CD4-positive, alpha-beta T cell treated with Interleukin-1 beta for 1 hour (primary cell): ENCODE measurements at places on chromosomes 16 and 17.
A peak's percentile ranks its signal among the peaks of the same experiment; 100 is the strongest.

DNA sequence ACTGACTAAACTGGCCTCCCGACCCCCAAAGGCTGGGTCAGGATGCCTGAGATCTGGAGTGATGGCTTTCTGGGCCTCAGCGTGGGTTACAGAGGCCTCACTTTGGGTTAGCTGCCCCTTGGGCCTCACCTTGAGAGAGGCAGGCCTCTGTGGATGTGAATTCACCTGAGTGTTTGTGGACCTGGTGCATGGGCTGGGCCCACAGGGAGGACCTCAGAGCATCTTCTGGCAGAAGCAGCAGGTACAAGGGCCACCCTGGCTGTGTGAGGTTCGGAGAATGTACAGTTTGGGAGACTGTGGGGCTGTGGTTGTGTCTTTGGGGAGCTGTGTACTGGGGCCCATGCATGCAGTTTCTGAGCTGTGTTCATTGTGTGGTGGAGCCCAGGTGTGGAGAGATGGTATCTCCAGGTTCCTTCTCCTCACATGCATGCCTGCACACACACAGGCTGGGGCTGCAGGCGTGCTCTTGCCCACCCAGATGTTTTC, 18.3 kb downstream of the RARA start:
- DNase-seq = no peak

- DNase-seq = no peak
Observed at GRCh38 chr17:4587195-4587594, 2.9 kb downstream of the SMTNL2 start.

DNA sequence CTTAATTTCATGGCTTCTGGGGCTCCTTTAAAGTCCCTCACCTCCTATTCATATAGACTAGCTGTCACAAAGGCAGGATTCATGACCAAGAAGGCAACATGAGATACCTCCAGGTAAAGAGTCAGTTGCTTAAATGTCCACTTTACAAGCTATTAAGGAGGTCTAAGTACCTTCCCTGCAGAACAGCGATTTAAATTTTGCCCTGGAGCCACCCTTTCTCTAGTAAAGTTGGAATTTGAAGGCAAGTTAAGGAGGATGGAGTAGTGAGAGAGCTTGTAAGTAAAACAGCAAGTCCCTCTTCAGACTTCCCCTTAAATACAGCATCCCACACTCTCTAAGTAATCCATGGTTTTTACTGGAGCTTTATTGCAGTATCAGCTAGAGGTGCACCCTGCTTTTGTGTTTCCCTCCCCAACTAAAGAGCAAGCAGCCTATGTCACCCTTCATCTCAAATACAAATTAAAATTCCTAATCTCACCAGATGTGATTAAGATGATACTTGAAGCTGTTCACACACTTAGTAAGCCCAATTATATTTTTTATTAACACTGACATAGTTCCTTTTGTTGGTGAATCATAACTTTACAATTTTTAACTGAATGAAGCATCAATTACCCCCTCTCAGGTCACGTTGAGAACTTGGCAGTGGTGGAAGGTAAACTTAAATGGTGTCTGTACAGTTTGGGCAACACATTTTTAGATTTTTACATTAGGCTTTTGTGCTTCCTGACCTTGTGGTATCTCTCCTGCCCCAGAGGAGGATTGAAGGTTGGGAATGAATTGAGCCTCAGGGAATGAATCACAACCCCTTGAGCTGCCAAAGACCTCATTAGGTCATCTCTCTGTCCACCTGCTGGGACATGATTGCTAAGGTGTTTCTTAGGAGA, 108.9 kb downstream of the TANGO6 start:
- DNase-seq = no peak

DNA sequence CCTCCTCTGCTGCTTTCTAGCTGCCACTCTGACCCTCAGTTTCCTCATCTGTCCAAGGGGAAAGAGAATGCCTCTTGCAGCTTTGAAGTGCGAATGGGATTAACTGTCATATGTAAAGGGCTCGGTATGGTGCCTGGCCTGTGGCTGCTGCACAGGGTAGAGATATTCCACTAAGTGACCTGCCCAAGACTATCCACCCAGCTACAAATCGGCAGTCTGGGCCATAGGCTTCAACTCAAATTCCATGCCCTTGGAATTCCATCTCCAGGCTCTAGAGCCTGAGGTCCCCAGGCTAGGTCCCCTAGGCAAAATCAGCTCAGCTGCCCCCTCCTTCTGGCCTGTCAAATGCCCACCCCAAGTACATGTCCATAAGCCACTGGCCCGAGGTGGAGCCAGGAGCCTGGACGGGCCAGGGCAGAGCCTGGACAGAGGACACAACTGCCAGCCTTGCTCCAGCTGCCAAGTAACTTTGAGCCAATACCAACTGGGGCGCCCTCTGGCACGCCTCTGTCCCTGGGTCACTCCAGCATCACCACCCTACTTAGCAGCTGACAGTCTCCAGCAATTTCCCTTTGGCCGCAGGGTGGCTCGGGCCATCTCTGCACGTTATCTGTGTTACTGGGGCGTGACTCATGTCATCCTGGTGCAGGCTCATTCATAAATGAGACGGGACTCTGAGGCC, 57.2 kb downstream of the SDK2 start:
- DNase-seq = no peak

DNA sequence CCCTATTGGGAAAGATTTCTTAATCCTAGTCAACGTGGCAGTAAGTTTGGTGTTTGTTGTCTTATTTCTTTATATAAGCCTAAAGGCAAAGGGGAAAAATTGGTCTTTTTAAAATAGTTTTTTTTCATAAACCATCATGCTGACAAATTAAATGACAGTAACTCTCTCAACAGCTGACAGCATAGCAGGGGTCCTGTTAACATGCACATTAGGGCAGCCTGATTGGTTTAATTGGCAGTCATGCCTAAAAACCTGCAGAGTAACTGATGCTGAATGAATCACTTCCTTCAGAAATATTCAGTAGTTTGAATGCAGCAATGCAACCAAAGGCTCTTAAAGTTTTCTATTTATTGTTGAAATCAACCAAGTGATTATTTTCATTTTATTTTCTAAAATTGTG, 85.4 kb downstream of the ITFG1 start:
- no peak for DNase-seq

- no peak for DNase-seq
Observed at GRCh38 chr17:27798376-27798775, 2.0 kb downstream of the NOS2 start.

DNA sequence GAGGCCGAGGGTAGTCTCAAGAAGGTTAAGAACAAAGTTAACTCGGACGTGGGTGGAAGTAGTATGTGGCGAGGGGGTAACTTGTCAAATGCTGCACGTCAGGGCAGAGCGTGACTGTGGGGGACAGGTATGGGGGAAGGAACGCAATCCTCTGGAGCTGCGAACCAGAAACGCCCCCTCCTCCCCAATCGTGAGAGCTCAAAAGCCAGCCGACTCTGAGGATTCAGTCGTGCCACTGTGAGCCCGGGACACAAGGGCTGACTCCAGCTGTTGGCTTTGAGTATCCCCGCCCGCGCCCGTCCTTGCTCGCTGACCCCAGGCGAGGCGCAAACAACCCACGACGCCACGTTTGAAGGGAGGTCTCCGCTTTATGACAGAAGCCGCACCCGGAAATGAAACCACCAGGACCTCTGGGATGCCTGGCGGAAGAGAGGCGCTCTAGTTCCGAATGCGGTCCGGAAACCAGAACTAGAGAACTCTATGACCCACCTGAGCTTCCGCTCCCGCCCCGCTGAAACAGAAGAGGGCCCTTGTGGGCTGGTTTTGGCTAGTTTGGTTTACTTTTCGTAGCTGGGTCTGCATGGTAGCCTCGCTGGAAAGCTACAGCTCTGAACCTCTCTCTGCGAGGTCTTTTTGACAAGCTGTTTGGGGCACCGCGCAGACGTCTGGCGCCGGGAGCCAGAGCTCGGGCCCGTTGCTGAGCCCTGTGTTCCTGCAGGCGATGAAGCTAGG, at the start of gene PEX12:
TSS of gene PEX12 (minus strand) at position 375 of the 732 bp plus-strand sequence. CDS start 550 bp downstream, outside the sequence.
- DNase-seq = peak; percentile 91

GRCh38 chr16:76531236-76531635, 254.0 kb downstream of the CNTNAP4 start:
- DNase-seq = no peak

GRCh38 chr16:22789281-22789945, 24.5 kb upstream of the HS3ST2 start:
- DNase-seq = no peak

DNA sequence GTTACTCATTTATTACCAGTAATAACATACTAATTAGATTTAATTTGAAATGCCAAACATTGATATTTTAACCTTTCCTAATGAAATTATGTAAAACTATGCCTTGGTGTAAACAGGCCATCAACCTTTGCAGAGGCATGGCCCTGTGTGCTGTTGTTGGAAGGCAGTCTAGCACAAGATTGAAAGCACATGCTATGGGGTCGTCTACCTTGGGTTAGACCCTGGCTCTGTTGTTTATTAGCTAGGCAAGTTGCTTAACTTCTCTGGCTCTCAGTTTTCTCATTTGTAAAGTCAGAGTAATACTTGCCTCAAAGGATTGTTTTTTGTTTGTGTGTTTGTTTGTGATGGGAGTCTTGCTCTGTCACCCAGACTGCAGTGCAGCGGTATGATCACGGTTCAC, 9.4 kb upstream of the CDR2 start:
- DNase-seq = no peak

GRCh38 chr17:74339537-74340195, 13.6 kb downstream of the KIF19 start:
- no peak for DNase-seq

DNA sequence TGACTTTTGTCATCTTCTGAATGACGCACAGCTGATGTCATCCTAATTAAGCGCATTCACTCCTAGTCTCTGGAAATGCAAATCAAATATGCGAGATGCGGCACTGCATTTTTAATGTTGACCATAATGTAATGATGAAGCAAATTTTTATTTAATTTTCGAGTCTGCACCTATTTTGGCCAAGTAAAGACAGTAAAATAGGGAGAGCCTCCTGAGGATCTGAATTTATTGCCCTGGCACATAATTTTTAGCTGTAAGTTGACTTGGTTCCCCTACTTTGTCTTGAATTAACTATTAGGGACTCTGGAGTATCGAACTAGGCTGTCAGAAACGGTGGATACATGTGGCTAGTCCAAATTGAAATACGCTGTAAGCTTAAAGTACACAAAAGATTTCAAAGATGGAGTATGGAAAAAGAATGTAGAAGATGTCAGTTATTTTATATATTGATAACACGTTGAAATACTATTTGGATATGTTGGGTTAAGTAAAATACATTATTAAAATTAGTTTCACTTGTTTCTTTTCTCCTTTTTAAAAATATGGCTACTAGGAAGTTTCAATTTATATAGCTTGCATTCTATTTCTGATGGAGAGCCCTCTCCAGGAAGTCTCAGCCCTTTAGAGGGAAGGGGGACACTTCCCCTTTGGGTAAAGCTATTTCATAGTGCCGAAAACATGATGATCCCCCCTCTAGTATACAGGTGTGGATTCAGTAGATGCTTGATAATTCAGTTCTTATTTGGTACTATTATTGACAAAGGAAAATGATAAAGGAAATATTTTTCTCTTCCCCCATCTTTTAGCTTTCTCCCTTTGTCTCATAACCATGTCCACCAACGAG, 991 bp downstream of the KPNA2 start:
- no peak for DNase-seq

DNA sequence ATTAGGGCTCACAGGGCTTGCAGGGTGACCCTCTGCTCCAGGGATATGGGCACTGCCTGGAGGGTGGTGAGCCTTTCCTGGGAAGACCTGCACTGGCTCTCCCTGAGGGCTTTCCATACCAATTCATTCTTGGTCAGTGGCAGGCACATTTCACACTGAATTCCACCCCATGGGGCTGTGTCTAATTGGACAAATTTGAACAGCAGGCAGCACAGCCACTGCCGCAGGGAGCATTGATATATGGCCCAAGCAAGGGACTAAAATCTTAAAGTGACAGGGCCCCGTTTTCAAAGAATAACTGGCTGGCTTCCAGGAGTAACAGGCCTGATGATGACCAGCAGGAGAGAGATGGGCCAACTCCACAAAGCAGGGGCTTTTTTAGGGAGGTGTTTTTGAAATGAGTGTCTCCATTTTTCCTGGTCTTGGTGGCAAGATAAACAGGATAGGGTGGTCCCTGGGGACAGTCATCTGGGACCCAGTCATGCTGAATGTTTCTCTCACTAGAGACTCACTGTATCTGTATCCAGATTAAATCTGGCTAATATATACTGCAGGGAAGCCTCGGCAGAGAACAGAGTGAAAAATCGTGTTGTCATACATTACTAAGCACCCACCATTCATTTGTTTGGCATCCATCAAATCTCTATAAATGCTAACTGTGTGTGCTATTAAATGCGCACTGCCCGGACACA, 74.1 kb upstream of the TBX2 start:
- DNase-seq = no peak

DNA sequence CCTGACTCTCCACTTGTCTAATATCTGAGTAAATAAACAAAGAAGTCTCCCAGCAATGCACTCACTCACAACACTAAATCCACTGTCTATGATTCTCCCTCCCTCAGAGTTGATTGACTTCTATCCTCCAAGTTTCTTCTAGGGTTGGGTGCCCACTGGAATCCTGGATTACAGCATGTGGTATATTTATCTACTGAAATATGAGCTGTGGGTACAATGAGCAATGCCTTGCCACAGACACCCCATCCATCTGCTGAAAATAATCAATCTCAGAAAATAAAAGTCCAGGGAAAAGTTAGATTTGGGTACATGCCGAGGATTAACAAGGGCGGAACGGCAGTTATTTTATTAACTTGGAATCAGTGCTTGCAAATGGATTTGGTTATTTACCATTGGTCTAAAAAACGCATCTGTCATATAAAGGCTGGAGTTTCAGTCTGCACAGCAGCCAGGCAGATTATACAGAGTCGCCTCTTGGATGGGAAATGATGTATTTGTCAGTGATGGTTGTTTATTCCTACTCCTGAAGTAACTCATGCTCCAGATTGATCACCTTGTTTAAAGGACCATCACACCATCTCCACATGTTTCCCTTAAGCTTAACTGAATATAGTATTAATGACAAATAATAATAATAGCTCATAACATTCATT, 193.9 kb upstream of the SOX9 start:
- no peak for DNase-seq

DNA sequence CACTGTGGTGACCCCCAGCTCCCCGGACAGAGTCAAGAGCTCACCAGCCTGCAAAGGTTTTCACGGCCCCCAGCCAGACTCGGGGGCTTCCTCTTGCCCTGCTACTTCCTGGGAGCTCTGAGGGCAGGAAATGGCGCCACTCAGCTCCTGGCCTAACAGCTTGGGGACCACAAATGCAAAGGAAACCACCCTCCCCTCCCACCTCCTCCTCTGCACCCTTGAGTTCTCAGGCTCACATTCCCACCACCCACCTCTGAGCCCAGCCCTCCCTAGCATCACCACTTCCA, 375 bp upstream of the SPN start:
- DNase-seq = no peak
